ENCODE measurements at places on chromosomes 1 and 21.

- DNase-seq: no peak
Observed at GRCh38 chr1:45394342-45394741, 54.1 kb upstream of the MUTYH start.

GRCh38 chr1:67314696-67315095, 7.0 kb downstream of the IL12RB2 start:
- DNase-seq: no peak

DNA sequence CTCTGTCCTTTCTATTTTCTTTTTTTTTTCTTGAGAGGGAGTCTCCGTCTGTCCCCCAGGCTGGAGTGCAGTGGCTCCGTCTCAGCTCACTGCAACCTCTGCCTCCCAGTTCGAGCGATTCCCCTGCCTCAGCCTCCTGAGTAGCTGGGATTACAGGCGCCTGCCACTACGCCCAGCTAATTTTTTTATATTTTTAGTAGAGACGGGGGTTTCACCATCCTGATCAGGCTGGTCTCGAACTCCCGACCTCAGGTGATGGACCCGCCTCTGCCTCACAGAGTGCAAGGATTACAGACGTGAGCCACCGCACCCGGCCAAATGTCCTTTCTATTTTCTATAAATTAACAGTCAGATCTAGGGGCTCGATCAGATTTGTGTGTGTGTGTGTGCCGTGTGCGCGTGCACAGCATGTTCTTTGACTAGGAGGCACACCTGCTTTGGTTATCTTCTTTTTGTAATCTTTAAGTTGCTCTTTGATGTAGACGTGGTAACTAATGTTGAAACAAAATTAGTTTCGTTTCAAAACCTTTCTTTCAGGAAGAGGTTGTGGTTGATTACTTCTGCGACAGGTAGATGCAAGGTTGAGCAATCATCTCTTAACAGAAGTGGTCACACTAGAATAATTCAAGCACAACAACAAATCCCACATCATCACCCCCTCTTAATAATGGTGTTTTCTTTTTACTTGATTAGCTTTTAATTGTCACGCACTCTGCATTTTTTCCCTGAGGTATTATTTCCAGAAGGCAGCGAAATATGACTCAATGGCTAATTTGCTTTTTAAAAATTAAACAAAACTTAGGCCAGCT, 779 bp upstream of the DEGS1 start:
- no peak for DNase-seq

DNA sequence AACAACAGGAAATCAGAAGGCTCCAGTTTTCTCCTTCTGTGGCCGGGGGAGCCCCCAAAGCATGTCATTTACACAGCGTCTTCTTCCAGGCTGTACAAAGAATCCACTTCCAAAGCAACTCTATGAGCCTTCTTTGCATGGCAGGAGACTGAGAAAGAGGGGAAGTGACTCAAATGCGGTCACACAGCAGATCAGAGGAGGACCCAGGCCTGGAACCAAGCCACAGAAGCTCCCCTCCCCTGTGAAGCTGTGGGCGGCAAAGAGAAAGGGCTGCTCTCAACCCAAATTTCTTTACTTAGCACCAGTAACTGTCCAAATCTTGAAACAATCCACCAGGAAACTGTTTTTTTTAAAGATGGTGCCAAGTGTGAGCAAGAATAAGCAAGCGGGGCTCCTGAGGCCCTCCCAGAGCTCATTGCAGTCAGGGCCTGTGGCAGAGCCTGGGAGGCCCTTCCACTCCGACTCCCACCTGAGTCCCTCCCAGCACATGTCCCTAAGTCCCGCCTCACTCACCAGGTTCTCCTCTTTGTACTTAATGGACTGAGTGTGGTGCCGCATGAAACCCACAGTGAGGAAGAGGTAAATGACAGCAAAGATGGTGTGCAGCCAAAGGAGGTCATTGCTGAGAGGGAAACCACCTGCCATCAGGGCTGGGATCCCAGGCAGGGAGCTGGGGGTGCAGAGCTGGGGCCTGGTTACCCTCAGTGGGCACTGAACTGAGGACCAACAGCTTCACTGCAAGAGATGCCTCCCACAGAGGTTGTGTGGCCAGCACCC, 15.9 kb downstream of the TMEM63A start:
- DNase-seq: no peak

DNA sequence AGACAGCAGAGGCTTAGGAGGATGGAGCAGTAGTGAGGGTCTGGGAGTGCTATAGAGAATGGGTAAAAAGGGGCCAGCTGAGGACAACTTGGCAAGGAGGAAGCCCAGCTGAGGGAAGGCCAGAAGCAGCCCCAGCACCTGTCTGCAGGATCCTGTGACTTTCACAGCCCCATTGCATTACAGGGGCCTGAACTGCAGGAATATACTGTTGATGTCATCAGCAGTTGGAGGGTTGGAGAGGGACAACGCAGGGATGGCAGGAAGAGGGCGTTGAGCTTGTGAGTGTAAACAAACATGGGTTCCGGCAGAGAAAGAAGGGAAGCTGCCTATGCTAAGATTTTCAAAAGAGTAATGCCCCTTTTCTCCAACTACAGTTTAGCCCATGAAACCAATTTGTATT, 628.5 kb downstream of the SMYD3 start:
- DNase-seq: no peak

- DNase-seq: no peak
Observed at GRCh38 chr21:35408401-35408800, 359.3 kb upstream of the RUNX1 start.

GRCh38 chr21:31408301-31409088, 64.4 kb upstream of the TIAM1 start:
- no peak for DNase-seq

GRCh38 chr1:44059212-44059611, 27.9 kb upstream of the SLC6A9 start:
- no peak for DNase-seq

DNA sequence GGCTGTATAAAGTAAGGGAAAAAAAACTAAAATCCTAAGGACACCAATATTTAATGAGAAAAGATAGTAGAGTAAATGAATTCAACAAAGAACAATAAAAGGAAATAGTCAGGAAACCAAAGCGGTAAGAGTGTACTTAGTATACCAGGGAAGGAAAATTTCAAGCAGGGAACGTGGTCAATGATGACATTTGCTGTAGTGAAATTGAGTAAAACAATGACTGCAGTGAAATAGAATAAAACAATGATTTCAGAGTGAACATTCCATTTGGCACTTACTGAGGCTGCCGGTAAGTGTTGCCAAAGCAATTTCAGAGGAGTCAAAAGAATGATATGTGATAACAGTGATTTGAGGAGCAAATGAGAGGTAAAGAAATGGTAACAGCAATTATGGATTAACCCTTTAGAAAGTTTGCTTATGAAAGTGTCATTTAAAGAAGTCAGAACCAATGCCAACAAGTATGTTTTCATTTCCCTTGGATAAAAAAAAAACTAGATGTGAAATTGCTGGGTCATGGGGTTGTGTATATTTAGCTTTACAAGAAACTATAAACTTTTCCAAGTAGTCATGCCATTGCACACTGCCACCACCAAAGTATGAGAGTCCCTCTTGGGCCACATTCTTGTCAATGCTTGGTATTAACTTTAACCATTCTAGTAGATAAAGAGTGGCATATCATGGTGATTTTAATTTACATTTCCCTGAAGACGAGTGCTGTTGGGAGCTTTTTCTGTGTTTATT, 50.5 kb downstream of the VCAM1 start:
- no peak for DNase-seq

DNA sequence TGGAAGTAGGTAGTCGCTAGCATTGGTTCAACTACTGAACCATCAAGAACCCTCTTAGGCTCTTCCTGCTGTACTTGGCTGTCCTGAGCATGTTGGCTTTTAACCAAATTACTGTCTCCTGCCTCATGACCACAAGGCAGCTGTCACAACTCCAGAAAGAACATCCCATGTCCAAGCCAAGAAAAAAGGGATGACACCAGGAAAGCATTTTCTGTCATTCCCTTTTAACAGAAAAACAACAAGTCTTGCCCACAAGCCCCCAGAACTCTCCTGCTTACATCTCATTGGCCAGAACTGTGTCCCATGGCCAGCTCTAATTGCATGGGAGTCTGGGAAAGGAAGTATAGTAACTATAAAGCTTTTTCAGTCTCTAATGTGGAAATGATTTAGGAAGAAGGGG, 2.4 kb upstream of the RNU5D-1 start:
- DNase-seq: no peak

GRCh38 chr1:215992620-215993019, 425.5 kb downstream of the KCTD3 start:
- DNase-seq: no peak

DNA sequence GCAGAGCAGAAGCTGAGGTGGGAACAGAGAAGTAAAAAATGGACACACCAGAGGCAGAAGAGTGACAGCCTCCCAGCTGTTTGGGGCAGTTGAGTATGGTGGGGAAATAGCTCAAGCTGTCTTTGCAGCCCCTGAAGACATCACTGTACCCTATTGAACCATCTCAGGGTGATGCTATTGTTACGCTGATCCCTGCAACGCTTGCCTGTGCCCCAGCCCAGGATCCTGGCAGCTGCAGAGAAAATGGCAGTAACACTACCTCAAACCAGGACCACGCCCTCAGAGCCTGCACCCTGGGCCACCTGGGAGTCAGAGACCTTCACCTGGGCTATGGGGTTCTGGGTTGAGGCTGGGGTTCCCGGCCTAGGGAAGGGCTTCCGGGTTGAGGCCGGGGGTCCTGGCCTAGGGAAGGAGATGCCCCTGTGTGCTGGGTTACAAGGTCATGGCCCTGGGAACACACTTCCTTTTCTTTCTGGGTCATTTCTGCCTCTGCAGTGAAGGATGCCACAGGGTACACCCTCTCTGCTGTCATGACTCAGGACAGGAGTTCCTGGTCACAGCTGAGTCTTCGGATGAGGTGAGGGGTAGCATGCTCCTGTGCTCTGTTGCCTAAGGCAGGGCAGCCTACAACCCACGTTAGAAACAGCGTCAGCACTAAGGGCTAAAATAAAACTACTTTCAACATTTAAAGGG, 11.6 kb downstream of the BSND start:
- no peak for DNase-seq

GRCh38 chr21:32340863-32341848, 42.5 kb downstream of the MRAP start:
- DNase-seq: no peak

DNA sequence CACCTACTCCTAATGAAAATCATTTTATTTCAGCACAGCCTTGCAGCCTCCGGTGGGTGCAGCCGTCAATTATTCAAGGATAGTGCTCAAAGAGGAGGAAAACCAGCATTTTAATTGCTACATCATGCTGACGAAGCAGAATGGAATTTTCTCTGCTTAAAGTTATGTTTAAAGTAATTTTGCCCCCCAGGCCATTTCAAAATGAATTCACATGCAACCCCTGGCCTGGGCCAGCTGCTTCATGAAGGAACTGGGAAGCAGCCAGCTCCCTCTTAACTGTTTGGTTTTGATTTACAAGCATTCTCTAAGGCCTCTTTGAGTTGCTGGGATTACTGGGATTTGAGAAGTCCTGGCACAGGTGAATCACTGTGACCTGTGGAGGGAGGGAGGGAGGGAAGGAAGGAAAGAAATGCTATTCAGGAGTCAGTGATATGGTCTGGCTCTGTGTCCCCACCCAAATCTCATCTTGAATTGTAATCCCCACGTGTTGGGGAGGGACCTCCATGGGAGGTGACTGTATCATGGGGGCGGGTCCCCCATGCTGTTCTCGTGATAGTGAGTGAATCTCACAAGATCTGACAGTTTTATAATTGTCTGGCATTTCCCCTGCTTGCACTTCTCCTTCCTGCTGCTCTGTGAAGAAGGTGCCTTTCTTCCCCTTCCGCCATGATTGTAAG, 66.0 kb downstream of the PGBD5 start:
- no peak for DNase-seq

DNA sequence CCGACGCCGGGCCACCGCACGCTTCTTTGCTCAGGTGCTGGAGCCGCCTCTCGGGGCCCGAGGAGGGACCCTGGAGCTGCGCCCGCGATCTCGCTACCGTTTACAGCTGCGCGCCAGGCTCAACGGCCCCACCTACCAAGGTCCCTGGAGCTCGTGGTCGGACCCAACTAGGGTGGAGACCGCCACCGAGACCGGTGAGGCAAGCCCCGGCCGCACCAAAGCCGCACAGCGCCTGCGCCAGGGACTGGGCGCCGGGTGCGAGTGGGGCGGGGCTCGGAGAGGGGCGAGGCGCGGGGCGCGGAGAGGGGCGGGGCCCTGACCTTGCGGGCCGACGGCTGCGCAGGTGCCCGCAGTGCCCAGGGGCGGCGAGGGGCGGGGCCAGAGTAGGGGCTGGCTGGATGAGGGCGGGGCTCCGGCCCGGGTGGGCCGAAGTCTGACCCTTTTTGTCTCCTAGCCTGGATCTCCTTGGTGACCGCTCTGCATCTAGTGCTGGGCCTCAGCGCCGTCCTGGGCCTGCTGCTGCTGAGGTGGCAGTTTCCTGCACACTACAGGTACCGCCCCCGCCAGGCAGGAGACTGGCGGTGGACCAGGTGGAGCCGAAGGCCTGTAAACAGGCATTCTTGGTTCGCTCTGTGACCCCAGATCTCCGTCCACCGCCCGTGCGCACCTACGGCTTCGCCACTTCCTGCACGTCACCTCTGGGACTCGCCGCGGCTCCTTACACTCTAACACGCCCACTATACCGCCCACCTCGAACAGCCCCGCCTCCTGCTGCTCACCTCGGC, 9.8 kb upstream of the CDC20 start:
- peak; percentile 20 for DNase-seq

- no peak for DNase-seq
Observed at GRCh38 chr1:154431586-154432373, 26.6 kb downstream of the IL6R start.

DNA sequence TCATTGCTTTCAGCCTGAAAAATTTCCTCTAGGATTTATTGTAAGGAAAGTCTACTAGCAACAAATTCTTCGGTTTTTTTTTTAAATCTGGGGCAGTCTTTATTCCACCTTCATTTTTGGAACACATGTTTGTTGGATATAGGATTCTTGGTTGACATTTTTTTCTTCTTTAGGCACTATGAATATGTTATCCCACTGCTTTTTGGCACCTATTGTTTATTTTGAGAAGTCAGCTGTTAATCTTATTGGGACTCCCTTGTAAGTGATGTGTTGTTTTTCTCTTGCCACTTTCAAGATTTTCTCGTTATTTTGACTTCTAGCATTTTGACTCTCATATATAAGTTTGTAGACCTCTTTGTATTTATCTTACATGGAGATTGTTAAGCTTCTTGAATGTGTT, 99.3 kb downstream of the NPHS2 start:
- no peak for DNase-seq

- DNase-seq: no peak
Observed at GRCh38 chr1:69246109-69246508, 321.6 kb upstream of the LRRC7 start.

GRCh38 chr1:66540434-66541032, 6.6 kb downstream of the SGIP1 start:
- DNase-seq: no peak

DNA sequence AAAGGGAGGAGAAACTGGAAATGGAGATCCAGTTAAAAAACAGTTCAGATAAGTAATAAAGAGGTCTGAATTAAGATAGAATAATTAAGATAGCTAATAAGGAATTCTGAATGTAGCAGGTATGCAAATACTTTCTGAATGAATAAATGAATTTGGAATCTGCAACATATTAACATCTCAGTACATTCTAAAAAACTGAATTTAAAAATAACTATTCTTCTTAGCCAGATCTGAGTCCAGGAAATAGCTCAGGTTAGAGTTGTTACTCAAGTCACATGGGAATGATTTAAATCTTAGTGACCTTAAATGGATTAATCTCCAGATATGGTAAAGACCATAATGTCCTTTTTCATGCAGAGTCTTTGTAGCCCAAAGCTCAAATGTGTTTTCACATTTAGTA, 51.2 kb downstream of the EYA3 start:
- DNase-seq: no peak

- no peak for DNase-seq
Observed at GRCh38 chr1:25609921-25610320, 6.7 kb upstream of the MAN1C1 start.
